Inflammatory macrophage treated with lipopolysaccharide for 1 hour (primary cell): ENCODE measurements at places on chromosomes 2 and 18.

GRCh38 chr2:177728920-177729319, 336.3 kb downstream of the AGPS start:
- DNase-seq: no peak

- DNase-seq: no peak
These were observed 122.5 kb downstream of the FIGN start for GRCh38 chr2:163613266-163613731.

- DNase-seq: no peak
These were observed 734.8 kb upstream of the NXPH2 start for GRCh38 chr2:139514951-139515350.

DNA sequence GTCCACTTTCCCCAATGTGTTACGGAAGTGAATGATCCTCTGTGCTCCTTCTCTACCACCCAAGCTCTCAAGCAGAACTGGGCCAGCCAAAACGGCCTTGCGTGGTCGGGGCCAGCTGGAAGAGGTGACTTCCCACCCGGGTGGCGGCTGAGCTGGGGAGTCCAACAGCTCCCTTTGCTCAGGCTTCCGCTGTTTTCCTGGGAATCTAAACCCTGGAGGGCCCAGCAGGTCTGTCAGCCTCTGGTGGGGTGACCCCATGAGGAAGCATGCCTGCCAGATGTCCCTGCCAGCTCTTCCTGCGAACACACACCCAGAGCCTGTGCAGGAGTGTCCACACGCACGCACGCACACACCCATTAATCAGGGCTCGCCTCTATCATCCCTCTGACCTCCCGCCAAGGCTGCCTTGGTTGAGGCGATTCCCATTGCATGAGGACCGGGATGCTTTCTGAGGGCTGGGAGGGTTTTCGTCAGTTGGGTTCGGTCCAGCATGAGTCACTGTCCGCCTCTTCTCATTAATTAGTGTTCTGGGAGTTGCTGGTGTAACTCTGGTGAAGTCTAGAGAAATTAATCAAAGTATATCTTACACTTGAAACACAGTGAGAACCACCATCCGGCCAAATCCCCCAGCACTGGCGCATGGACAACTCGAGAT, 90.6 kb downstream of the TWIST2 start:
- no peak for DNase-seq

GRCh38 chr2:33014268-33014667, 67.5 kb downstream of the LTBP1 start:
- no peak for DNase-seq
